ENCODE measurements at places on chromosomes 1 and 21.

GRCh38 chr1:171739656-171740055, 2.2 kb downstream of the VAMP4 start:
- no peaks in the 10 kb centered on the region for H3K27me3 ChIP-seq
- no peak overlapping the region for H3K4me3 ChIP-seq
- no peak for DNase-seq
- H3K36me3 ChIP-seq: no peaks in the 10 kb centered on the region
- H3K4me1 ChIP-seq: peaks cover 7% of the 10 kb centered on the region

DNA sequence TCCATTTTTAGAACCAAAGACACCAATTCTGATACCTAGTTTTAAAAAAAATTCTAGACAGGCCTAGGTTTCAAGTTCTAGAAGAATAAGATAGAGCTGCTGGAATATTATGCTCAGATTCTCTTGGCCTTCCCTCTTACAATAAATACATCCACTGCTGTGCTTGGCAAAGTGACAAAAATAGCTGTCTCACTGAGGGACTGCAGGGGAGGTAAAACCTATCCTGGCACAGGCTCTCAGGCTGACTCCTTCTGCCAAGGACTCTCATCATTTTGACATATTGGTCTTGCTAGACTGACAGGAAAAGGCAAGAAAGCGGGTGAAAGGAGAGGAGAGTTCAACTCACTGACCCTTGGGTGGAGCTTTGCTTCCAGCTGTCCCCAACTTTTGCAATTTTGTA, 197.0 kb upstream of the LHX8 start:
- H3K4me3 ChIP-seq: no peak overlapping the region
- H3K27me3 ChIP-seq: no peaks in the 10 kb centered on the region
- H3K36me3 ChIP-seq: no peaks in the 10 kb centered on the region
- DNase-seq: no peak
- H3K4me1 ChIP-seq: no peaks in the 10 kb centered on the region
- H3K27ac ChIP-seq: no peak overlapping the region

DNA sequence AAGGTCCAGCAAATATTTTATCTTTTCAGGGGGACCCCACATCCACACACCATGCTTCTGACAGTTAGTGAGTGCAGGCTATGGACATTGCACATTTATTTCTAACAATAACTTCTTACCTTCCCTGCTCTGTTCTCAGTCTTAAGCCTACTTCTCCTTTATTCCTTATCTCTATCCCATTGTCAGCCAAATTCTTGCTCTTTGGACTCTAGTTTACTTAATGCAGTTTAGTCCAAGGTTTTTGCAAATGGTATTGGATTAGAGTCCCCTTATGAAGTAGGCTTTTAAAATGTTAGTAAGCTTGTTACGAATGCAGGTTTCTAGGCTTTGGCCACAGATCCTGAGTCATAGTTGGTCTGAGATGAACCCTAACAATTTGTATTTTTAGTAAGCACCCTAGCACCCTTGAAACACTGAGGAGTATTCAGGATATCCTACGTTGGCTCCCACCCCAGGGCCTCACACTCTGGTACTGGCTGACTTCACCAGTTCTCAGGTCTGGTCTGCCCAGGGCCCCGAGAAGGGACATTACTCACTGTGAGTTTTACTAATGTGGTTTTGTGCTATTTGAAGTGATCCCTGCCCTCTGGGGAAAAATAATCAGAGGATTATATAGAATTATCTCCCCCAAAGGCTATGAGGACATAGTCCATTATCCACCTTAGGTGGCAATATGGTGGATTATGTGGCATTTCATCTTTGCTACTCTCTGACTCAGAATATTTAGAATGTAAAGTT, 239.5 kb downstream of the TGFB2 start:
- no peak for DNase-seq
- no peaks in the 10 kb centered on the region for H3K4me1 ChIP-seq
- no peak overlapping the region for H3K4me3 ChIP-seq
- H3K36me3 ChIP-seq: no peaks in the 10 kb centered on the region
- no peaks in the 10 kb centered on the region for H3K27me3 ChIP-seq

DNA sequence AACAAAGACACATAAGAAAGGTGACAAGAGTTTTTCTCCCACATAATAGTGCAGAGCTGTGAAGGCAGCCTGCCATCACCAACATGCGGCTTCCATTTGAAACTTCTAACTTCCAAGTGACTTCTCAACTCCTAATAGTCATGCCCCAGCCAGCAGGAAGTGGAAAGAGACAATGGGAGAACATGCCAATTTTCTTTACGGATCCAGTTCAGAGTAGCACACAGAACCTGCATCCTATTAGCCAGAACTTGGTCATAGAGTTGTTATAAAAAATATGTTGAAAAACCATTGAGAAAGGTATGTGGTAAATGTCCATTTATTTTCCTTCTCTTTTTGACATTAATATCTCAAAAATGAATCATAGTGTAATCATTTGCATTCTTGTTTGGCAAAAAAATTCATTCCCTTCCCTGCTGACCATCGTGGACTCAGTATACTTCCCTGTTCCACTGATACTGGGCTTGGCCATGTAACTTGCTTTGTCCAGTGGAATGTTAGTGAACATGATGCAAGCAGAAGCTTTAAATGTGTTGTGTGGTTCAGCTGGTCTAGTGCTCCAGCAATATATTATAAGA, 197.4 kb downstream of the SEC16B start:
- DNase-seq: no peak
- H3K36me3 ChIP-seq: no peaks in the 10 kb centered on the region
- H3K27me3 ChIP-seq: no peaks in the 10 kb centered on the region
- H3K27ac ChIP-seq: no peak overlapping the region
- H3K4me3 ChIP-seq: no peak overlapping the region
- H3K4me1 ChIP-seq: no peaks in the 10 kb centered on the region

DNA sequence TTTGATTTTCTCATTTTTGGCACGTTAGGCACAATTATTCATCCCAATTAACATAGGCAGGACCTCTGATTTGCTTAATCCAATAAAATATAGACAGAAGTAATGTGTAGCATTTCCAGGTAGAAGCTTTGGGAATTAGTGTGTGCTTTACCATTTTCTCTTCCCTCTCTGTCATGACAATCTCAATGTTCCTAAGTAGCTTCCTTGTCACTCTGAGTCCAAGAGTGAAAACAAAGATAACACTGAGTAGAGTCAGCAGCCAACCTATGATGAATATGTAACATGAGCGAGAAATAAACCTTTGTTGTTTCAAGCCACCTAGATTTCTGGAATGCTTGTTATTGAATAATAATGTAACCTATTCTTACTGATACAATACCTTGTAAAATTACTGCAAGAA, 283.8 kb downstream of the OMA1 start:
- no peak overlapping the region for H3K27ac ChIP-seq
- H3K4me3 ChIP-seq: no peak overlapping the region
- no peak for DNase-seq
- no peaks in the 10 kb centered on the region for H3K36me3 ChIP-seq

GRCh38 chr1:164756741-164757140, 197.8 kb downstream of the PBX1 start:
- H3K27me3 ChIP-seq: no peaks in the 10 kb centered on the region
- no peak overlapping the region for H3K27ac ChIP-seq
- no peak overlapping the region for H3K4me3 ChIP-seq
